NCI-H226 (cell line): ENCODE measurements at places on chromosomes 4 and X.
A peak's percentile ranks its signal among the peaks of the same experiment; 100 is the strongest.

DNA sequence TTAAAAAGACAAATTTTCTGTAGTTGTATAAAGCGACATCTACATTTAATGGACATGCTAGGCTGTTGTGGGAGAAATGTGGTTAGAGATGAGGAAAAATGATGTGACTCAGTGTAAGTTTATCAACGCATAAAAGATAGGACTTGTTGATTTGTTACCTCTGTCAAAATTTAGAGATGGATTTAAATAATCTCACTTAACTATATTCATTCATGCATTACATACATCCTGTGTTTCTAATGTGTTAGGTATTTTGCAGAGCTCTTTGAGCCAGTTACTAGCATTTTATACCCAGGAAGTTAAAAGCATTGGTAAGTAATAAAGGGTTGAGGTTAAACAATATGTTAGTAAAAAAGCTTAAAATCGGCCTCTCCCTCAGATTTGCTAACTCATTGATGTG lies 34.3 kb downstream of the METAP1 start:
- peak; percentile 44 for DNase-seq

GRCh38 chr4:38869511-38869910 lies 1.9 kb downstream of the FAM114A1 start:
- no peak for DNase-seq

- peak; percentile 88 for DNase-seq
Measured at GRCh38 chrX:150568320-150569154, at the start of gene MTM1. Gene MTM1, plus strand, starts transcription at chrX:150568621. Its CDS starts 23,994 bp downstream, at chrX:150592615.

DNA sequence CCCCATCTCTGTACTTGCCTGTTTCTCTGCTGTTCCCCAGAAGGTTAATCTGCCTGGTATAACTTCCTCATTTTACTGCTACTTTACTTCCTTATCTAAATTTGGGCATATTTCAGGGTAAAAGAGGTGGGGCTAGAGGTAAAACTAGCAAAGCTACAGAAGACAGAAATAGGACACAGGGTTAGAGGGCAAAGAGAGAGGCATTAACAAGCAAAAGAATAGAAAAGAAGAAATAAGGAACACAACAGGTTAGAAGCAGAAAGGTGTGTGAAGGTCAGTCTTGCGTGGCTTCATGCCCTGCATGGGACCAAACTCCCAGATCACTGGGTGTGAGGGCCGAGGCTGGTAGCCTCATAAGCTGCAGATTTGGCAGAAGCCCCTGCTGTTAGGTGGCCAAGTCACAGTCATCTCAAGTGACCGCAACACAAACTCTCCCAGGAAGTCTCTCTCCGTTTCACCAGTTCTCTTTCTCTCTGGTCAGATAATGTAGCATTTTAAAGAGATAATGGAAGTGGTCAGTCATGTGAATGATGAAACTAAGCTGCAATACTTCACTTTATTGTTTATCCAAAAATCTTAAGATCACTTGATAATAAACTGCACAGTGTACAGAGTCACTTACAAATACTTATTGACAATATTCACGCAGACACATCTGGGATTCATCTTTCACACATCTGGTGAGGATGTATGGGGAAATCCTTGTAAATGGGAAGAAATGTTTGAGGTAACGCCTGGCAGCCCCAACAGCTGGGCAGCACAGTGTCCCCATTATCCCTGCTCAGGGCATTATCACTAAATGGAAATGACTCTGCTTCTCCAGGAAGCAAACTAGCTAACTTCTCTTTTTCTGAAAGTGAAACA lies 16.4 kb downstream of the TMEM154 start:
- no peak for DNase-seq

GRCh38 chr4:6228158-6229067 lies 28.1 kb upstream of the JAKMIP1 start:
- DNase-seq, result no peak

- no peak for DNase-seq
Measured at GRCh38 chr4:159178979-159179969, 76.4 kb downstream of the RAPGEF2 start.

GRCh38 chrX:1207496-1208025 lies 4.9 kb downstream of the CRLF2 start:
- no peak for DNase-seq

- DNase-seq, result no peak
Measured at GRCh38 chr4:101711590-101712260, 78.8 kb upstream of the BANK1 start.

DNA sequence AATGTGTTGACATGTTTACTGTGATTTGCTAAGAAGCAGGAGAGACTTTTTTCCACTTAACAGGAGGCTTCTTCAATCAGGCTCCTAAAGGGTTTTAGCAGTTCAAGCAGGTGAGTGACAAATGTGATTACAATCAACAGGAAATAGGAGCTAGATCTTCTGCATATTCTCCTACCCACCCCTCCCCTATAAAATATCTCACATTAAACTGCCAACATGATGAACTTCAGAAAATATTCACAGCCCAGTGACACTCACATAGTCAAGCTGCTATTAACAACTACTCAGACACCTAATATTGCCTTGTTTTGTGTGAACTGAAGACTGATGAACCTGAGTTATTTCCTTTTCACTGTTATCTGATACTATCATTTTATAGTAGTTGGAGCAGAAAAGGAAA lies 55.9 kb upstream of the ANTXR2 start:
- no peak for DNase-seq

GRCh38 chrX:109635146-109635545 lies 10.2 kb upstream of the KCNE5 start:
- DNase-seq, result no peak

GRCh38 chr4:105662935-105663675 lies 45.4 kb downstream of the INTS12 start:
- DNase-seq, result no peak

GRCh38 chrX:66000178-66000577 lies 39.7 kb downstream of the VSIG4 start:
- DNase-seq, result no peak

GRCh38 chr4:153564630-153565525 lies 98.7 kb downstream of the TMEM131L start:
- no peak for DNase-seq

DNA sequence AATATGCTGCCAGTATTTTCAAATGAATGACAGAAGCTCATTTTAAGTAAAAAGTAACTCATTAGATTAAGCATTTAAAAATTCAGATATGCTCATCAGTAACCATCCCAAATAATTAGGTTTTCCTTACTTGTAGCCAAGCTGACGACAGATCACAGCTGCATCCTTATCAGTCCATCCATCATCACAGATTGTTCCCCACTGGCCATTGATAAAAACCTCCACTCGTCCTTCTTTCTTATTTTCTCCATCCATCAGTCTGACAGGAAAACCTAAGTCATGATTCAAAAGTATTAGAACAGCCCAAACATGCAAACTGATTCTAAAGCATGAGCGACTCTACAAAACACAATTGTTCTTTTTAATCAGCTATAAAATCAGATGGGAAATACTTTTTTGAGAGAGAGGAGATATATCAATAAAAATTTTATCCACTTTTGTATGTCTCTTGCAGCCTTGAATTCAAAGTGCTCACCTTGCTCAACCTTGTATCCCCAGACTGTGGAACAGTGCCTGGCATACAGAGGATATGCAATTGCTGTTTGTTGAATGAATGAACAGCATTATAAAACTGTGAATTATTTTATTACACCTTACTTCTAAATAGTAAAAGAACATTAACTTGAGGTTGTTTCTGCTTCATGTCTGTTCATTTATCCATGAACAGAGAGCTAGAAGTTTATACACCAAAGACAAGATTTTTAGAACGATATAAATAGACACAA lies 44.3 kb downstream of the PRSS12 start:
- DNase-seq, result no peak

- DNase-seq, result no peak
Measured at GRCh38 chrX:96576368-96576767, 108.3 kb upstream of the DIAPH2 start.

- no peak for DNase-seq
Measured at GRCh38 chr4:24130637-24131036, 240.8 kb upstream of the PPARGC1A start.

DNA sequence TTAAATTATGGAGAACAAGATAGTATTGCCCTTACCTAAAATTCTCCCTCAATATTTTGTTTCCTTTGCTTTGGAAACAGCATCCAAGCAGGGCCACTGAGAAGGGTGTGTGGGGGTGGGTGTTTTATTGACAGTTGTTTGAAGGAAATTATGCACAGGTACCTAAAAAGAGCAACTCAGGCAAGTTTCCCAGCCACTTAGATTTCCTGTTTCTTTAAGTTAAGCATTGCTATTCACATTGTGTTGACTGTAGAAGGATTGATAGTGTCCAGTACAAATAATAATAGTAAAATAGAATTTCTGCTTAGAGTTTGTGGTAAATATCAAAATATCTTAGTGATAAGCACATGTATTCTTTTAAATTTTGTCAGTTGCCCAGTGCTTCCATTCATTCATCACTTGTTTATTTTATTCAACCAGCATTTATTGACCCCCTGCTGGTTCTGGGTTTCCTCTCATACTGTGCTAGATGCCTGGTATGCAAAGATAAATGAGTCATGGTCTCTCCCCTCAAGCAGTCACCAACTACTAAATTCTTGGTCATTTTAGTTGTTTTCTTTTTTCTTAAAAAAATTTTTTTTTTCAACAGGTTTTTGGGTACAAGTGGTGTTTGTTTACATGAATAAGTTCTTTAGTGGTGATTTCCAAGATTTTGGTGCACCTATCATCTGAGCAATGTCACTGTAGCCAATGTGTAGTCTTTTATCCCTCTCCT lies 50.0 kb downstream of the GALNT7 start:
- peak; percentile 76 for DNase-seq

- no peak for DNase-seq
Measured at GRCh38 chr4:59987289-59987688, 1212.8 kb upstream of the ADGRL3 start.

- no peak for DNase-seq
Measured at GRCh38 chr4:10001757-10002156, 19.5 kb downstream of the SLC2A9 start.

DNA sequence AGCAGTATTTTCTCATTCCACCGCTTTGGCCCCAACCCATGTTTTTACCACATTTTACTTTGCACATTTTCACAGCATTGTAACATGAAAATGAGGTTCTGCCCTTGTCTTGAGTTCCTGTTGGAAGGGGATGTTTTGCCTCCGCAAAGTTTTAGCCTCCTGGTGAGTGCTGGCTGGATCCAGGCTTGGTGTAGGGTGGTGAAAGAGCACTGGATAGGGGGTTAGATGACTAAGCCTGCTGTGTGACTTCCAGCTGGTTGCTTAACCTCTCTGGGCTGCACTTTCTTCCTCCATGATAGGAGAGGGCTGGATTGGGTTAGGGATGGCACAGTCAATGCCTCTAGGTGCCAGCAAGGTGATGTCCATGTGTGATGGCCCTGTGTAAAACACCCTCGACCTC lies 28.9 kb downstream of the CYTL1 start:
- no peak for DNase-seq

DNA sequence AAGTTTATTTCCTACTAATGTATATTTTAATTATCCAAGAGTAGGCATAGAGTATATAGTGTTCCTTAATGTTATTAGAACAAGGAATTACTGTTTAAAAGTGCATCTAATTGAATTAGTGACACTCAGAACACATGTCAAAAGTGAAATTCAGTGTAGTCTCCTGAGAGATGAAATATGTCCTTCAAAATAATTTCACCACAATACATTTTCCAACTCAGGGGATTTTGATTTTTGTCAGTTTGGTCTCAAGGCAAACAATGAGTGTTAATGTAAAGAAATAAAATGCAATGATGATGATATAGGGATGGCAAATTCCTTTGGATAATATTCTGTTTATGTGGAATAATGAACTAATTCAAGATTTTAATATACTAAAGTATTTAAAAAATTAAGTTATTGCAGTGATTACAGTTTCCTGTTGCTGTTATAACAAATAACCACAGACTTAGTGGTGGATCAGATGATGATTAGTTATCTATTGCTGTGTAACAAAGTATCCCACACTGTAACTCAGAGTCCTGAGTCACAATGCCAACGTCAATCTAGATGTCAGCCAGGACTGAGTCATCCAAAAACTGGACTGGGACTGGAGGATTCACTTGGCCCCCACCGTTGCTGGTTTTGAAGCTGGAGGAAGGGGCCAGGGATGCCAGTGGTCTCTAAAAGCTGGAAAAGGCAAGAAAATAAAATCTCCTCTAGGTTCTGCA lies 148.0 kb upstream of the SLC7A11 start:
- DNase-seq, result peak; percentile 33

DNA sequence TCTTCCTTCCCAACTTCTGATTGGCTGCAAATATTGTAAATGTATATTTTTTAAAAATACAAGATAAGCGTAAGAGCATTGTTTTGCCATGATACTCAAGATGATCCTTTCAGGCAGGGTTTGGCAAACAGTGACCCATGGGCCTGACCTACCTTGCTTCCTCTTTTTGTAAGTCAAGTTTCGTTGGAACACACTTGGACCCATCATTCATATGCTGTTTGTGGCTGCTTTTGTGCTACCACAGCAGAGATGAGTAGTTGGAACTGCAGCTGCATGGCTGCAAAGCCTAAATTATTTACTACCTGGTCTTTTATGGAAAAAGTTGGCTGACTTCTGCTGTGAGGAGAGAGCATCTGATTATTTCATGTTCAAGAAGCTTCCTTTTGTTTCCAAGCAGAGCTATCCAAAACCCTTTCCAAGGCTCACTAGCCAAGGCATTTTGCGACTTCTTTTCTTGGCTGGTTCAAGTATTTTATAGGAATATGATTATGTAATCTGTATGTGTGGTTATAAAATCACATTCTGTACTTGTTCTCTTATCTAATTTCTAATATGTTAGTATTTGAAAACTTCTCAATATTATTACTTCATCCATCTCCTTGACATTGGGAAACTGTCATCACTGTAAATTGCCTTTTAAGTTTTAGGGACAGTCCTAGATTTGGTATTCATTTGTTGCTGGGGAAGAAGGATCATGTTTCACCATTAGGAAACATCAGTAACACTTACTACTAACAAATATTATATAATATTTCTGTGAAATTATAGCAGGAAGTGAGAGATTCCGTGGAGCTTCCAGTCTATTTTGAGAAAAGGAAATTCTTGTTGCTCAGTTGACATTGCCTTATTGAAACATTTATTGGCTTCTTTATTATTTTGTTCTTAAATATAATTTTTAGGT lies 109.2 kb downstream of the ARHGAP10 start:
- no peak for DNase-seq

- no peak for DNase-seq
Measured at GRCh38 chr4:188145601-188146000, 6.4 kb downstream of the TRIML1 start.

GRCh38 chrX:147602176-147602696 lies 309.5 kb upstream of the FMR1 start:
- DNase-seq, result no peak

- no peak for DNase-seq
Measured at GRCh38 chrX:46961574-46962283, 49.5 kb downstream of the JADE3 start.

GRCh38 chrX:13338996-13339515 lies 19.2 kb upstream of the ATXN3L start:
- DNase-seq, result no peak

DNA sequence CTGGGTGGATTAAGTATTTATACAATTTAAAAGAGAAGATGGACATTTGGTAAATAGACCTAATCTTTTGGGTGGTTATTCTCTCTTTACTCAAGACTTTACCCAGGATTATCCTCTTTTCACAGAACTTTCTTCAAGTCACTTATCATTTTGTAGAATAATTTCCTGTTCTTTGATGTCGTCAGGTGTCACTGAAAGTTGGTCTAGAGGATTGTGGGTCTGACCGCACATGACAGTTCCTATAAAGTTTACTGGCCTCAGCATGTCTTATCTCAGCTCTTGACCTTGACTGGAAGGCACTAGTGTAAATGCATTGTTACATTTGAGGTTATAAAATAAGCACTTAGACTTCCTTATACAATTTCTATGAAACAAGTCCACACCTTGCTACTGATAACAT lies 139.9 kb upstream of the SLC4A4 start:
- DNase-seq, result no peak

- no peak for DNase-seq
Measured at GRCh38 chr4:6277935-6278800, 8.5 kb downstream of the WFS1 start.

- no peak for DNase-seq
Measured at GRCh38 chrX:121456315-121456714, 408.9 kb downstream of the GLUD2 start.
